HFFc6 (cell line): ENCODE measurements at places on chromosomes 7 and 10.

- no peak for DNase-seq
Observed at GRCh38 chr10:126256864-126257263, 131.4 kb downstream of the ADAM12 start.

- no peak for DNase-seq
Observed at GRCh38 chr7:144454256-144455039, 51.0 kb upstream of the NOBOX start.

GRCh38 chr7:106618480-106618879, 42.5 kb downstream of the CCDC71L start:
- peak; percentile 38 for DNase-seq

- no peak for DNase-seq
Observed at GRCh38 chr10:131760416-131761166, 140.2 kb upstream of the PPP2R2D start.

DNA sequence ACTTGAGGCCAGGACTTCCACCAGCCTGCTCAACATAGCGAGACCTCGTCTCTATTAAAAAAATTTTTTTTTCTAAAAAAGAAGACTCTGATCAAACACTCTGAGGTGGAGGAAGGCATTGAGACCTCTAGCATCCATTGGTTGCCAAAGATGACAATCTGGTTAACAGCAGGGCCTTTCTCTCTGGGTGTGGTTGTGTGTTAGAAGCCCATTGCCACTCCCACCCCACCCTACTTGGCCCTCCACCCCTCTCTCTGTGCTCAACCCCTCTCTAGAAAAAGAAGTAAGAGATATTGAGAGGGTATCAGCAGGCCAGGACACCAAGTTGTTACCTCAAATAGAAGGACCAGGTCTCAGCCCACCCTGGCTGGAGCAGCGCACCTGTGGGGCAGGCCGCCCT, 57.4 kb upstream of the MXI1 start:
- DNase-seq = no peak

DNA sequence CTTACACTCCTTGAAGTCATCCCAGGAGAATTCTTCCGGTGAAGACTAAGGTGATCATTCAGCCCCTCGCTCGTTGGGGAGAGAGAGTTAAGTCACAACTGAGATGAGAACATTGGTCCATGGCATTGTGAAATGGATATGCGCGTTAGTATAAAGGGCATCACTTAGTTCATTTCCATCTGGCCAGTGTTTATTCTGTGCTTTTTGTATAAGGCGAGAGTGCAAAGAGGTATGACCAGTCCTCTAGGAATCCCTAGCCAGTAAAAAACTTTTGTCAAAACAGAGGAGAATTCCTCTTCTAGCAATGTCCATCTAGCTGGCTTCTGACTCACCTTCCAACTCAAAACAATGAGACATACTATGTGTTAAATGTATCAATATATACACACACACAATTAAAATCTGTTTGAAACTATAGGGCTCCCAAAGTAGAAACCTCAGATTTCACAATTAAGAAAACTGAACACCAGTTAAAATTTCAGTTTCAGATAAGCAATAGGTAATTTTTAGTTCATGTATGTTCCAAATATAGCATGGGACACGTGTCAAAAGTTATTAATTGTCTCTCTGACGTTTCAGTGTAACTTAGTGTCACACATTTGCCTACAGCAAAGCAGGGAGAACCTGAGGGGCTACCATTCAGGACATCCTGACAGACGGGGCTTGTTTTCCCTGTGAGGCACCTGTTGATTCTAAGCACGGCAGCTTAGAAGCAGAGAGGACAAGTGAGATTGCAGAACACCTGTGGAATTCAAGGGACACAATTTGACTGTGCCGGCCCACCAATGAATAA, 158.9 kb downstream of the KLF6 start:
- peak; percentile 78 for DNase-seq

GRCh38 chr10:29555746-29556481, 78.9 kb downstream of the SVIL start:
- DNase-seq = peak; percentile 55

DNA sequence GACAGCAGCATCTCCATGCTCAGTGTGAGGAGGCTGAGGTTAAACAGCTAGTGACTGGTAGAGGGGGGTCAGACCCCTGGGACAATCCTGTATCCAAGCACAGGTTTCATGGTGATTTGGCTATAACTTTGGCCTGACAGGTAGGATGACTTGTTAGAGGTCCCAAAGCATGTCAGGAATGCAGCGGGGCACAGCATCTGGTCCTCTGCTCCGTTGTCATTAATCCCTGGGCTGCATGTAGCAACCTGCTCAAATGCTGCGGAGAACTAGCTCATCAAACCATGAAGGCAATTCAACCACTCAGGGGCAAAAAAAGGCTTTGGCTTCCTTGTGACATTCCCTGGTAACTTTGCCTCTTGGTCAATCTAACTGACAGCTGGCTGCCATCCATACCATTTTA, 26.8 kb downstream of the WNT2 start:
- no peak for DNase-seq

GRCh38 chr10:110363572-110364411, 59.1 kb upstream of the SMNDC1 start:
- DNase-seq = no peak

GRCh38 chr10:59085054-59085453, 91.4 kb upstream of the PHYHIPL start:
- DNase-seq = no peak

- no peak for DNase-seq
Observed at GRCh38 chr7:36749282-36749960, 25.1 kb upstream of the AOAH start.

DNA sequence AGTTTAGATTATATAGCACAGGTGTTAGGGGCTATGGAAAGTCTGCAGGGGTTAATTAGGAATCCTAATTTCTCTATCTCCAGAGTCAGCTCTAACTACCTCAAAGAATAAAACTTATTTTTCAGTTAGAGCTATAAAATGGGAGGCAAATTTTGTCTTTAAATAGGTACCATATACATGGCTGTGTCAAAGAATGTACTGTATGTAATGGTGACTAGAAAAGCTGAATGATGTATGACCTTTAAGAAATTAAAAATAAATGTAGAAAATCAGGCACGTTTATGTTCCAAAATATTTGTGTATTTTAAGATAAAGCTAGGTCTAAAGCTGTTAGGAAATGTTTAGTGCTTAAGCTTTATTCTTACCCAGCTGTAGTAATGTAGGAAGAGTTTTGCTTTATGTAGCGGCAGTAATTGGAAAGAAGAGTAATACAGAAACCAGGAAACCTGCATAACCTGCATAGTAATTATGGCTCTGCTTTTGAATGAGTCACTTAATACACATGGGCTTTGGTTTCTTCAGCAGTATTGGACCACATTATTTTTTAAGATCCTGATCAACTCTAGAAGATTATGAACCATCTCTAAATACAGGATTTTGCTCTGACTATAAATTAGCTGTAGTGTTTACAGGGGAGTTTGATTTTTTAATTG, 85.0 kb downstream of the KMT2E start:
- no peak for DNase-seq

GRCh38 chr10:117168729-117169128, 28.6 kb upstream of the KCNK18 start:
- no peak for DNase-seq

DNA sequence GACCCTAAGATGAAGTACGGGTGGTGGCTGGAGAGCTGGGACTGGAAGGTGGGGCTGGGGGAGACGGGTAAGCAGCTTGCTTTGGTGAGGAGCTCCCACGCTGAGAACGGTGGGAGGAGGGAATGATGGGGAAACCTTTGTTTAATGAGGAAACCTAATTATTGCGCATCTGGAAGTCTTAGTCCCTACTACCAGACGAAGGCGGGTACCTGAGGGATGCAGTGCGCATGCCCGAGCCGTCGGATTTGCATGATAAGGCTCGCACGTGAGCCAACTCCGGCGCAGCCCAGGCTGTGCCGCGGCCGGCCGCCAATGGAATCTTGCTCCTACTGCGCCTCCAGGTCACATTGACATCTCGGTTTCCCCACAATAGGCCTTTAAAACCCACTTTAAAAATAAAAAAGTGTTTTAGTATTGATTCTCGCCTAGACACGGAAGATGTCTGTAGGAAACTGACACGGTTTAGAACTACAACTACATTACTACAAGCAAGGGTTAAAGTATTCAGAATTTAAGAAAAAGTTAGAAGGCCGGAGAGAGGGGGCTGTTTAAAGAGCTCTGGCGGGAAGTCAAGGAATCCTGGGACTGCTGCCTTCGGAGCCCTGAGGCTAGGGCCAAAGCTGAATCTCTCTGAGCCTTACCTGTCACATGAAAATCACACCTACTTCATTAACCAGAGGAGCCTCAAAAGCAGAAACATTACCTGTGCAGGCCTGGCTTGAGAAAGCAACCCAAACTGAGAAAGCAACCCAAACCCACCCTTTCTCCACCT, 12.1 kb upstream of the DLX6 start:
- DNase-seq = no peak

DNA sequence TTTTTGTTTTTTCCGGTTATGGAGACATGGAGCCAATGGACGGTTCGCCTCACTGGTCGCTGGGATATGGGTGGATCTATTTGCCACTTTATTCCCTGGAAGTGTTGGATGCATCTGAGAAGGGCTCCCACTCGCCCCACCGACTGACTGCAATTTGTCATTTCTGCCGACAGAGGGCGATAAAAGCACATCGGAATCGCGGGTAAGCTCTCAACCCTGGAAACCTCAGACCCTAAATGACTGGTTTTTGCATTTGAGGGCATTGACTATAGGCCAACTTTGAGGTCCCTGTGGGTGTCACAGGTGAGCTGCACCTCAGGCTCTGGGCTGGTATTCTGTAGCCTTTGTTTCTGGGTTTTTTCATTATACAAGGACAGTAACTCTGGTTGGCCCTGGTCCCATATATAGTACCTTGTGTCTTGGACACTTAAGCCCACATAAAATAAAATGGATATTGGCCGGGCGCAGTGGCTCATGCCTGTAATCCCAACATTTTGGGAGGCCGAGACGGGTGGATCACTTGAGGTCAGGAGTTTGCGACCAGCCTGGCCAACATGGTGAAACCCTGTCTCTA, 11.9 kb upstream of the OPALIN start:
- peak; percentile 23 for DNase-seq
